ENCODE measurements at places on chromosomes 1 and 21.

GRCh38 chr1:58331156-58331555 lies 215.4 kb downstream of the OMA1 start:
- peak; percentile 53 for DNase-seq

- DNase-seq: peak; percentile 82
Measured at GRCh38 chr1:59445040-59445439, 148.1 kb downstream of the FGGY start.

DNA sequence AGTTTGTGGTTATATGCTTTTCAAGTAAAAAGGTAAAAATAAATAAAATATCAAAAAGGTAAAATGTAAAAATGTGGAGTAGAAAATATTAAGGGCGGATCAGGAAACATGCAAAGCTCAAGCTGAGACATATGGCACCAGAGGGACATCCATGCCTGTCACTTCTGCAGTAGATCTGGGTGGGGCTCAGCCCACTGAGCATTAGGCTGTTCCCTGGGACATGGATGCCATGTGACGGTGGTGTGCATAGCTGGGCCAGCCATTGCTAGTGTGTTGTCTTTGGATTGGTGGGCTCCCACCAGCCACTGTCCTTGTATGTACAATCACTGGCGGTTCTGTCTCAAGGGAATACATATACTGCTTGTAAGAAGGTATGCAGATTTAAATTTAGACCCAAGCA lies 3.0 kb downstream of the TTC13 start:
- no peak for DNase-seq

DNA sequence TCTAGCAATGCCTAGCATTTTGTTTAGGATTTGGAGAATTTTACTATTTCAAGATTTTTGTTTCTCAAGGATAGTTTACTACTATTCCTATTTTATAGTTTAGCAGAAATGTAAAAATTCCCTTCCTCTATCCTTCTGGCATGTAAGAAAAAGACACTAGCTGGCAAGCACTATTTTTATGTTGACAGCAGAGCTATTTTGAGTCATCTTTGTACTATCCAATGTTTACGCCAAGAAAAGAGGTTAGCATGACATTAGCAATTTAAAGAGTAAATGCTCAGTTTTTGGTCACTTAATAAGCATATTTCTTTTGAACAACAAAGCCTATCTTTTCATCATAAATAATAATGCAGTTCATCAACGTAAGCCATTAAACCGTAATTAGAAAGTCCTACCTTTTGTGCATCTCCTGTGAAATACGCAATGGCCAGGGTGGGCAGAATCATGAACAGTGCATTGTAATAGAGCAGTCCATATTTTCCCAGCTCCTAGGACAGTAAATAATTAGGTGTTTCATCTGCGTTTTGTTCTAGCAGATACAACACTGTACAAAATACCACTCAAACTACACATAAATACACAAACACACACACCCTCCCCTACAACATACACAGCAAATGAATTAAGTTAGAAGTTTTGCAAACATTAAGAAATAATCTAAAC lies 12.0 kb downstream of the SLC35D1 start:
- peak; percentile 83 for DNase-seq

DNA sequence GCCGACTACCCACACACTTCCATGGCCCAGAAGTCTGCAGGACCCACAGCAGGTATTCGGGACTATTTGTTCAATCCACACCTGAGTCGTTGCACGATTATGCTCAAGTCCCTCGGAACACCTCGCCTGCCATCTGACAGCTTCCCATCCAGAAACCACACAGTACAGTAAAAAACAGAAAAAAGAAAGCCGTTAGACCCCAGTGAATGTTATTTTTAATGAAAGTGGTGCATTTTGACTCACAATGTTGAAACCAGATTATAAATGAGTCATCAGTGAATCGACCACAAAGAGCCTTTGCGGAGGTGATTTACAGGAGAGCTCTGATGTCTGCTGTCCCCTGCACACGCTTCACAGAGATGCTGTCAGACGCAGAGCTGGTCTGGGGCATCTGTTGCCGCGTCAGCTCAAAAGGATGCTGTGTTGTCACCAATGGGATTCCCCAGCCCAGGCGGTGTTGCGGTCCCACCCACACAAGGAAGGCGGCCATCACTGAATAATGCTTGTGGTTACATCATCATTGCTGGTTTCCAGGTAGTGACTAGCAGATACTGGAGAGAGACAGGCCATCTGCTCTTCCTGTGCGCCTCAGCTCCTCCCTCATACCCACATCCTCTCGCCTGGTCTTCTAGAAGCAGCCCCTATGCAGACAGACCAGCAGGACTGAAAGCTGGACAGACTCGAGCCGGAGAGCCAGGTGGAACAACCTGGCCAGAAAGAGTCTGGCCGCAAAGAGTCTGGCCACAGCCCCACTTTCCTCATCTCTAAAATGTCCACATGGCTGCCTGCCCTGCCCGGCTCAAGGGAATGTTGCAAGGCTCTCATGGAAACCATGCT lies 116.8 kb downstream of the TOMM20 start:
- DNase-seq: peak; percentile 100

DNA sequence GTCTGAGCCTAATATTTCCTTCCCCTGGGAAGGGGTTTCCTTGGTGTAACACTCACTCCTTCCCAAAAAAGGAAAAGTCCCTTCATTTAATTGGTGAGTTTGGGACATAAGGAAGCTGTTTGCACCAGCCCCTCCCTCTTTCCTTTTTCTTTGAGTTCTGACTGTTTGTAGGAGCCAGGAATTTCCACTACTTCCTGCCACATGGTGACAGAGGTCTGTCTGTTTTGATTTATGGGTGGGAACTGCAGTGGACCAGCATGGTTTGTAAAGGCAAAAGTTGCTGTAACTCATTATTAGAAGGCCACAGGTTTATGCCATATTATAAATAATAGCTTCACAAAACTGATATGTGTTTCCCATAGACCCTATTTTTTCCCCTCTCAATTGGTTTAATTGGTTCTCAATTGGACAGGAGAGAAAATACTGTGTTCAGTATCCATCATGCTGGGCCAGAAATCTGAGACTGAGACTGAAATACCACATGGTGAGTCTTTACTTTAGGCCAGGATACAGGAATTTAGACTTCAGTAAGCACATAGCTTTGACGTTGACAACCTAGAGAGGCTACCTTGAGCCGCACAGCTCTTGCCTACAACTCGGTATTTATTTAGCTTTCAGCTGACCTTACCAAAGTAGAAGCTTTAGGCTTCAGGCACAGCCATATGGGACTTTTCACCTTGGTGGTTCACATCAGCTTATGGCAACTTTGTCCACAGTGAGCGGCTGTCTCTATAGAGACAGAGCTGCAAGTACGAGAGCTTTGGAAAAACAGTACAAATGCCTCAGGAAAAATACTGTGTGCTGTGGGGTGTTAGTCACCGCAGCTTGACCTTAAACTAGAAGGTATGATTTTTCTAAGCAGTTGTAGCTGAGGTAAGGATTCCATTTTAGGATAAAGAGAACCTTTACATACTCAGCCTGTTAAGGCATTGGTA lies 40.0 kb upstream of the RGS7 start:
- DNase-seq: no peak

DNA sequence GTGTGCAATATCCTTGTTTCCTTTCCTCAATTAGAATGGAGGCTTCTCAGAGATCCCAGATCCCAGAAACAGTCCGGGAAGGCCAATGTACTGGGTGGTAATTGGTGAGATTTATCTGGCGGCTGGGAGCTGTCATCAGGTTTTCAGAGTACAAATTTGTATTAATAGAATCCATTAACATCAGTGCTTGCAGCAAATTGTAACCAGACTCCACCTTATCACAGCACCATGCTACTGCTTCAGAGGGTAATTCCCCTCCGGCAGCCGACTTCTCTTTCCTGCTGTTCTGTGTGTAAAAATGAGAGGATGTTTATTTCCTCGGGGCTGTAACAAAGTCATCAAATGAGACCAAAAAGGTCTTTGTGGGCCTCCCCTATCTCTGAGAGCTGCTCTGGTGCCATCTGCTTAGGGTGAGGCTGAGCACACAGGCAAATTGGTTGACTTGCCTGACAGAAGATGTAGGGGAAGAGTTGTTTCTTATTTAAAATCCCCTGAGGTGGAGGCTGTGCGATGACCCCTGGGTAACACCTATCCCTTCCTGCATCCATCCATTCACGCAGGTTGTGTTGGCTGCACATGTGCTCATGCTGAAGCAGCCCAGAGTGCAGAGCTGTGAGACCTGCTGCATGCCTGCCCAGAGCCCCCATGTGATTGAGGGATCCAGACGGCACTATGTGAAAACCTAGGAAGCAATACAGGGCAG lies 19.2 kb downstream of the NFASC start:
- DNase-seq: peak; percentile 17

- DNase-seq: no peak
Measured at GRCh38 chr21:42755766-42756579, 102.6 kb downstream of the PDE9A start.

DNA sequence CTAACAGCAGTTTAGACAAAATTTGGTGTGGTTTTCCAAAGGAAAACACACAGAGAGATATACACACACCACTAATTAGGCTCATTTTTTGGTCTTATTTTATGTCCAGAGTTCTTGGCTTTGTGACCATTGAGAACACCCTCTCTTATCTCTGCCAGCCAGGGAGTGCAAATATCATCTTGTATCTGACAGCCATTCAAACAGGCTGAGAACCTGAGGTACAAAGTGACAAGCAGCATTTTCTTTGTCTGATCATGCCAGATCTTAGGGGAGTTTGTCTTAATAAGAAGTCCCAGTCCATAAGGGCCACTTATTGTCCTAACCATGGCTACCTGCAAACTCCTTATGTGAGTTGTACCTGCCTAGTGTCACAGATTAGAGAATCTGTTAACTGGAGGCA lies 1165.2 kb downstream of the BRINP3 start:
- no peak for DNase-seq

DNA sequence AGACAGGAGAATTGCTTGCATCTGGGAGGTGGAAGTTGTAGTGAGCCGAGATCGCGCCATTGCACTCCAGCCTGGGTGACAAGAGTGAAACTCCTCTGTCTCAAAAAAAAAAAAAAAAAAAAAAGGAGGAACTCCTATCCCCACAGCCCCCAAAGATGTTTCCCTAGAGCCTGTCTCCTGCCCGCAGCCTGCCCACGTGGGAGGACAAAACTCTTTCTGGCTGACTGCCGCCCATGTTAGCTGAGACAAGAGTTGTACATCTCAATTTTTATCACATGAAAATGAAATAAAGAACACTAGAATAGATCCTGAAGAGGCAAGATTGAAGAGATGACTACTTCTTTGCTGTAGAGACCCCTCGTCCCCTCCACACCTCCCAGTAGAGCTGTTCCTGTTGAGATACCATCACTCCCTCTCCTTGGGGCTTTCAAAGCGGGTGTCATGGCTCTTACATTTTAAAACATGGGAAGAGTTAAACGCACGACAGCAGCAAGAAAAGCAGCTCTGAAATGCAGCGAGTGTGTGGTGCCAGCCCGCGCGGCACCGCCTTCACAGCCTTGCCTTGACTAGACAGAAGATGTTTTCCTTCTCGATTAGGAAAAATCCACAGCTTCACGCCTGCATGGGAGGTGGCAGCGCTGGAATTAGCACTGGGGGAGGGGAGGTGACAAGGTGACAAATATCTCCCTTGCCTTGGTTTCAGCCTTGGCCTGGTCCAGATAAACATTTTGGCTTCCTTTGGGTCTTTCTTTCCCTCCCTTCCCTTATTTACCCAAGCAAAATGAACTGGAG lies 253.4 kb upstream of the CSF3R start:
- no peak for DNase-seq

- no peak for DNase-seq
Measured at GRCh38 chr1:37817481-37817880, 9.5 kb upstream of the YRDC start.

DNA sequence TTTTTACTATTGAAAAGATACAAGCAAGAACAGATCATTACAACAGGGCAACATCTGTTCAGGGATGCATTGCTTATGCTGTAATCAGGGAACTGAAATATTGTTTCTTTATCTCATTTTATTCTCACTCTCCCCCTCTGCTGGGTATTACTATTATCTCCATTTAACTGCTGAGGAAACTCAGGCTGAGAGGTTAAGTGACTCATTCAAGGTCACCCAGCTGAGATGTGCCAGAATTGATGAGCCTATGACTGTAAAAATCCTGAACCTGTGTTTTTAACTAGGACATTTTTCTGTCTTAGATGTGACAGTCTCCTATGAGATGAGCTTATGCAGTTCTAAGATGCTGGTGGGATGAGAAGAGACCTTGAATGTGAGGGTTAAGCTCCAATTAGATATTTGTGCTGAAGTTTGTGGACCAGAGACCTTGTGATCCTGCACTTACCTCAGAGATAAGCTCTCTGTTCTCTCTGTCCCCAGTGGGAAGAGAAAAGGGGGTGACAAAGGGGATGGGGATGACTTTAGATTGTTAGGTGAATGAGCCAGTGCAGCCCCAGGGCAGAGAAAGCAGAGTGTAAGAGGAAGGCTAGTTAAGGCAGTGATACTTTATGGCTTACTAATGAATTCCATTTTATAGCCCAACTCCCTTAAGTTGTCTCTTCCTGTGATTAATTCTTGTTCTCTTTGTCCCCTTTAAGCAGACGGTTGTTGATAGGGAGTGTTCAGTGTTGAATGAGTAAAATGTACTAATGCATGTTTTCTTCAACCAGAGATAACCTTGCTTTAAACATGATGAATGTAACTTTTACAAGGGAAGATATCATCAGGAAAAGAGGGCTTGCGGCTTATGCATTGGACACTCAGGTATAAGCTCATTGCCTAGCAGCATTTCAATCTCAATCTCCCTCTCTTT lies 111.4 kb downstream of the HLX start:
- peak; percentile 81 for DNase-seq

- DNase-seq: no peak
Measured at GRCh38 chr1:29501227-29501976, 265.1 kb downstream of the PTPRU start.

DNA sequence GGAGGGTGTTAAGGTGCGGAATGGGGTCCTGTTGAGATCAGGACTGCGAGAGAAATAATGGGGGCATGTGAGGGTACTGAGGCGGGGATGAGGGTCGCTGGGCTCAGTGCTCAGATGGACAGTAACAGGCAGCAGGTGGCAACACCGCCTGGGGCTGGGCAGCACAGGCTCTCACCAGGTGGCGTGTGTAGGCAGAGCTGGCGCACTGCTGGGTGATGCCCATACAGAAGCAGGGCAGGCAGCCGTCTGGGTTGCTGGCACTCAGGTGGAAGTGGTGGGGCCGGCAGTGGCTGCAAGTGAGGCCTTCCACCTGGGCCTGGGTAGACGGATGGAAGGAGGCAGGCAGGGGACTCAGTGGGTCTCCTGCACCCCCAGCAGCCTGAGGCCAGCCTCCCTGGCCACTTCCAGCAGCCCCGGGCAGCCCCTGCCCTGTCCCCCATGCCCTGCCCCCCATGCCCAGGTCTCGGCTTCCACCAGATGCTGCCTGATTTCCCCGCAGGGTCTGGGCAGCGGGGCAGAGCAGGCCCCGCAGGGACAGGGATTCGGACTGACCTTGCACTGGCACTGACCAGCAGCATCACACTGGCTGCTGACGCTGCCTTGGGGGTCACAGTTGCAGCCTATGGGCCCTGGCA lies 60.5 kb downstream of the LDLRAD2 start:
- DNase-seq: no peak

GRCh38 chr1:17161137-17161740 lies 42.0 kb upstream of the PADI2 start:
- peak; percentile 39 for DNase-seq

- DNase-seq: no peak
Measured at GRCh38 chr1:232634096-232634495, 4.2 kb upstream of the SIPA1L2 start.

GRCh38 chr1:64941461-64942117 lies 24.8 kb downstream of the JAK1 start:
- DNase-seq: no peak

GRCh38 chr1:232951180-232951579 lies 769 bp downstream of the NTPCR start:
- peak; percentile 37 for DNase-seq

Measured in GM23248 (cell line).